Right renal cortex interstitium (tissue), 3 donors: ENCODE measurements at places on chromosomes 13 and 19. TPM values are rescaled to one million over a fixed set of nuclear protein-coding genes. Genes with fewer than 3 reads are reported as not detected.

GRCh38 chr13:106172176-106172905 is 363.1 kb downstream of the EFNB2 start:
- DNase-seq, result no peak

Gene PEAK3
- 0.04 TPM for polyA plus RNA-seq

Gene EIF3K
- 343 TPM for polyA plus RNA-seq

DNA sequence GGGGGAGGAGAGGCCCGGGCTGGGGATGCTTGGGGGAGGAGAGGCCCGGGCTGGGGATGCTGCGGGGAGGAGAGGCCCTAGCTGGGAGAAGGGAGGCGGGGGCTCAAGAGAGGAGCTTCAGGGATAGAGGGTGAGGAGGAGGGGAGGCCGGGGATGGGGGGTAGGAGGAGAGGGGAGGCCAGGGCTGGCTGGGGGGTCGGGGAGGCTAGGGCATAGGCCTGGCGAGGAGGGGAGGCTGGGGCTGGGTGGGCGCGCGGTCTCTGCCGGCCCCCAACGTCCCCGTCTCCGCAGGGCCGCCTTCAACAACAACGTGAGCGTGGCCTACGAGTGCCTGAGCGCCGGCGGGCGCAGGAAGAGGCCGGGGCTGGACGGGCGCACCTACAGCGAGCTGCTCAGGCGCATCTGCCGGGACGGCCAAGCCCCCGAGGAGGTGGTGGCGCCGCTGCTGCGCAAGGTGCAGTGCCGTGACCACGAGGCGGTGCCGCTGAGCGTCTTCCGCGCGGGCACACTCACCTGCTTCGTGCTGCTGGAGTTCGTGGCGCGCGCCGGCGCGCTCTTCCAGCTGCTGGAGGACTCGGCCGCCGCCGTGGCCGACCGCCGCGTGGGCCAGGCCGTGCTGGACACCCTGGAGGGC is 11.4 kb downstream of the TPGS1 start:
- no peak for DNase-seq

Gene GIPC3
- polyA plus RNA-seq, result 1.9 TPM

Gene EPSTI1
- 15.0 TPM for polyA plus RNA-seq

DNA sequence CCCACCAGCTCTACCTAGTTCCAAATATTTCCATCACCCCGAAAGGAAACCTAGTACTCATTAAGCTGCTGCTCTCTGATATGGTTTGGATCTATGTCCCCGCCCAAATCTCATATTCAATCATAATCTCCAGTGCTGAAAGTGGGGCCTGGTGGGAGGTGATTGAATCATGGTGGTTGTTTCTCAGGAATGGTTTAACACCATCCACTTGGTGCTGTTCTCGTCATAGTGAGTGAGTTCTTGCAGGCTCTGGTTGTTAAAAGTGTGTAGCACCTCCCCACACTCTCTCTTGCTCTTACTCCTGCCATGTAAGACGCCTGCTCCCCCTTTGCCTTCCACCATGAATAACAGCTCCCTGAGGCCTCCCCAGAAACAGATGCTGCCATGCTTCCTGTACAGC is 43.4 kb upstream of the MED4 start:
- no peak for DNase-seq

DNA sequence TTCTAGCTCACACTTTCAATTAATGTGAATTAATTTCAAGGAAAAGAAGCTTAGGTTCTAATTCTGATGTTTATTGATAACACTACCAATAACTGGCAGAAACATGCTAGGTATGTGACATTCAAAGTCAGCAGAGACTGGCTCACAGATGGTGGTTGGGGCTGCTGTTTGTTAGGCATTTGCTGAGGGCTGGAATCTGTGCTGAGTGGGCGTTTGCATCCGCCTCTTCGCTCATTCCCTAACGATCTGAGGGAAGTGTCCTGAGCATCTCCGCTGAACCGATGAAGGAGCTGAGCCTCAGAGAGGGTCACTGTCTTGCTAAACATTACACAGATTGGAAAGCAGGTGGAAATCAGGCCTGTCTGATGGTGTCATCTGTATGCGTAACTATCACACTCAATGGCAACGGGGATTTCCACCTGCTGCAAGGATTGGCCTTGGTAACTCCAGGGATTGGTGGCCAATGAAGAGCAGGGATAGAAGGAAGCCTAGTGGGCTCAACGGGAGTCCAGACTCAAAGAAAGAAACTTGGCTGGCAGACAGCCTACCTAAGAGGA is 338.9 kb downstream of the TEX29 start:
- no peak for DNase-seq

Gene CAPNS1
- 603 TPM for polyA plus RNA-seq

Gene C19orf73
- 0.74 TPM for polyA plus RNA-seq

- no peak for DNase-seq
Observed at GRCh38 chr19:42010245-42011126, 16.5 kb upstream of the ATP1A3 start.
